BJ (cell line): ENCODE measurements at places on chromosomes 1 and 21.

- DNase-seq: no peak
Observed at GRCh38 chr1:243693800-243694199, 156.2 kb downstream of the AKT3 start.

- no peak for DNase-seq
Observed at GRCh38 chr1:23019863-23020625, 776 bp downstream of the KDM1A start.

DNA sequence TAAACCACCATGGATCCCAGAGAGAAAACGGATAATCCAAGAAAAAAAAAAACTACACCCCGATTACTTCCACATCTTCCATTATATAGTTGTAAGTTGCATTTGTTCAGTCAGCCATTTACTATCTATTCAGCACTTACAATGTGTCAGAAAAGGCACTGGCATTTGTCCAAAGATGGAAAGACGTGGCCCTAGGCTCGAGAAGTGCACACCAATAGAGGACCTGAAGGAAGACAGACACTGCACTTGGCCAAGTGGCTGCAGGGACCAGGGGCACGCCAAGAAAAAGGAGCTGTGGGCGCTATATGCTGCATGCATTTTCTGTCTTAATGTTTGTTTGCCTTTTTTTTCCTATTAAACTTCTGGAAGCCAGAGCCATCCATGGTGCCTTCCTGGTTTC is 45.2 kb upstream of the LYST start:
- DNase-seq: no peak

- DNase-seq: no peak
Observed at GRCh38 chr1:63698001-63698838, 75.6 kb upstream of the ROR1 start.

DNA sequence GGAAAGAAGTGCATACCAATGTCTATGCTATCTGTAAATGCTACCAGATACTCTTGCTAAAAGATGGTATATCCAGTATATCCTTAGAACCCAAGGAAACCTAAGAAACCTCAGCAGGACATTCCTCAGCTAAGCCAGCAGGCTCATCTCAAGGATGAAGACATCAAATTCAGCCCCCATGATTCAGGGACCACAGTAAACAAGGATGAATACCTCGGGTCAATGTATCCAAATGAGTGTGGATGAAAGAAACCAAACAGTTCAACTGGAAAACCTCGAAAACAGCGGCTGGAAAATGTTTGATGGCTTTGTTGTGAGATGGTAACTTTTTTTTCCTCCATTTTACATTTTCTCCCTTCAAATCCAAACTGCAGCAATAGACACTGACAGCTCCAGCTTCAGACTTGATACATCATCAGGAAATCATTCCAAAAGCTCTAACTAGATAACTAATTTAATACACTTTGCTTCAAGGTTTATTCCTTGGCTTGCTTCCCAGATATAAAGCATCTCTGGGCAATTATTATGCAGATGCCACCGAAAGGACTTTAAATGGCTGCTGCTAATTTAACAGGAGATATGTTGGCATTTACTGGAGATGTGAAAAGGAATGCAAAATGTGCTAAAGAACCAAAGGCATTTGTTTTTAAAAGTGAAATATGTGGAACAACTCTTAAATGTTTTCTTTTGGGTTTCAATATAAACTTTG is 73.6 kb downstream of the SMYD2 start:
- no peak for DNase-seq

- DNase-seq: no peak
Observed at GRCh38 chr1:186220911-186221310, 154.1 kb downstream of the TPR start.

- DNase-seq: no peak
Observed at GRCh38 chr1:229848752-229849677, 218.0 kb upstream of the GALNT2 start.

DNA sequence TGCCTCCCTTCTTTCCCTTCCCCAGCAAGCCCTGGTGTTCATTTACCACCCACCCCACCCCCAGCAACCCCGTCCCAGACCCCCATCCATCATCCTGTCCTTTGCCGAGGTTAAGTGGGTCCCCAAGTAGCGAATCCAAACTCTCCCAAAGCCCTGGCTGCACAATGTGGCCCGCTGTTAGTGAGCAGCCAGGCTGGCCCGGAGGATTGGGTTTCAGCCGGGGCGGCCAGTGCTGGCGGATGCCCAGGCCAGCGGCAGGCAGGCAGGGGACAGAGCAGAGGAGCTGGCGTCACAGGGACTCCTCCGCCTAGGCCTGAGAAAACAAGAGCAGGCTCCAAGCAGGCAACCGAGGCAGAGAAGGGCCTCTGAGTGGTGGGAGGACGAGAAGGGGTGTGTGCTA is 61.4 kb downstream of the EPHB2 start:
- DNase-seq: no peak

DNA sequence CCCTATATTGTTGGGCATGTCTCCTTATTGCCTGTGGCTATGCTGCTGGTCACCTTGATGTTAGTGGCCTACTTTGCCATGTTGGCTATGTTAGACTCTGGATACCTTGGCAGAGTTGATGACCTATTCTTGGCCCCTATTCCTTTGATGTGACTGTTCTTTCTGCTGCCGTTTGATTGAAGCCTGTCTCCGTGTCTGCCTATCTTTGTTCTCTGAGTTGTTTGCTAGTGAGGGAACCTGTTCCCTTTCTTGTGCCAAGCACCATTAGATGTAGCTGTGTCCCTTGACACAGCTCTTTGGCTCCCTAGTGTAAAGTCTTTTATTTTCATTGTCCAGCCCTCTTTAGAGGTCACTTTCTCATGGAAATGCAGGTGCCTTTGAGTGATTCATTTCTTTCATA is 28.7 kb upstream of the PAPPA2 start:
- no peak for DNase-seq

- no peak for DNase-seq
Observed at GRCh38 chr21:34815831-34816705, 147.3 kb downstream of the CLIC6 start.

GRCh38 chr1:9867408-9868243 is 42.4 kb downstream of the CTNNBIP1 start:
- DNase-seq: no peak

DNA sequence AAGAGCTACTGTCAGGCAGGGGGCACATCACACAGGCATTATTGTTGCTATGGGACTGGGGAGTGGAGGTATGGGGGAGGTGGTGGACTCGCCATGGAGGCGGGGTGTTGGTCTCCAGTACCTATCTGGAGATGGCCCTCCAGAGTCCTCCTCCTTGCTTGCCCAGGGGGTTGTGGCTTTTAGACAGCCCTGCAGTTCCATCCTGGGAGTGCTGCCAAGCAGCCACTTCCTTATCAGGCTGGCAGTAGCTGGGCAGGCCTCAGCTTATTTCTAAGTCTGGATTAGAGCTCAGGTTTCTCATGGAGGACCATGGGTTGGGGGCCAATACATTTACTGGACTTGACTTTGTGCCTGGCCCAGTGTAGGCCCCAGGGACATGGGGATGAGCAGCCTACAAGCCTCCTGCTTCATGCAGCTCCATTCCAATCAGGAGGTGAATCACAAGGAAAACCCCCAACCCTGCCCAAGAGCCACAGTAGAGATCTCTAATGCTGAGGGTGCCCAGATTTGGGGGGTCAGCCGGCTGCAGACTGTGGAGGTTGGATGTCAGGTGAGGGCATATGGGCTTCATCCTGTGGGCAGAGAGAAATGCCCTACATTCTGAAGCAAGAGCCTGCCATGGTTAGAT is 210.7 kb upstream of the EDN2 start:
- no peak for DNase-seq

DNA sequence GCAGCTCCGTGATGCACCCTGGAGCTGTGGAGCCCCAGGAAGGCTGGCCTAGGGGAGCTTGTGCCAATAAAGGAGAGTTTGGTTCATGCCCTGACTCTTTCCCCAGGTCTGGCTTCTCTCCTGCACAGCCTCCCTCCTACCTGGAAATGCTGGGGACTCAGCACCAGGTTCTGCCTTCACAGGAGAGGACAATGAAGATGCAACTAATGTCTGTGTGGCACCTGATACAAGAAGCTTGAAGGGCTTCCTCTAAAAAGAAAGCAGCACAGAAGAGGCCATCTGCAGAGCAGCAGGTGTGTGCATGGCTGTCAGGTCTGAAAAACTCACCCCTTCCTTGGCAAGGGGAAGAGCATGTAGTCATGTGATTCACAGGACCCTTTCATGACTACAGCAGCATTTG is 43.7 kb upstream of the SLC44A3 start:
- DNase-seq: no peak

DNA sequence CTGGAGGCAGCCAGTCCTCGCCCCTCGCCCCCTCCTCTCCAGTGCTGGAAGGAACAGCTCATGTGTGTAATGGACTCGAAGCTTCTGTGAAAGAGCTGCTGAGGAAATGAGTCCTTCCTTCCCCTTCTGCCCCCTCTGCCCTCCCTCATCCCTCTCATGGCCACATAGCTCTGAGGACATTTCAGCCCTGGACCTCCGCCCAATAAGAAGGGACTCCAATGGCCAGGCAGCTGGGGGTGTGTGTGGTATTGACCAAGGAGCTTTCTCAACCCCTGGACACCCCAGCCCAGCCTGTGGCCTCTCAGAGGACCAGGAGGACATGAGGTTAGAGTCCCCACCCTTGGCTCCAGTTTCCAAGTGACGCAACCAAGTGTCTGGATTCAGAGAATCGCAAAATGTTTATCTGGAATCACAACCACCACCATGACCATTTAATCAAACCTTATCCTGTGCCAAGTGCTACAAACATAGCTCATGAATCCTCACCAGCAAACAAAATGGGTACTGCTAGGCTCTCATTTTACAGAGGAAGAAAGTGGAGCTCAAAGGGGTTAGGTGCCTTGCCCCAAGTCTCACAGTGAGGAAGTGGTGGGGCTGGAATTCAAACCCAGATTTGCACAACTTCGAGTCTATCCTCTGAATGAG is 47.8 kb upstream of the ECE1 start:
- peak; percentile 78 for DNase-seq

GRCh38 chr1:154237435-154237834 is 16.7 kb downstream of the UBAP2L start:
- DNase-seq: no peak

DNA sequence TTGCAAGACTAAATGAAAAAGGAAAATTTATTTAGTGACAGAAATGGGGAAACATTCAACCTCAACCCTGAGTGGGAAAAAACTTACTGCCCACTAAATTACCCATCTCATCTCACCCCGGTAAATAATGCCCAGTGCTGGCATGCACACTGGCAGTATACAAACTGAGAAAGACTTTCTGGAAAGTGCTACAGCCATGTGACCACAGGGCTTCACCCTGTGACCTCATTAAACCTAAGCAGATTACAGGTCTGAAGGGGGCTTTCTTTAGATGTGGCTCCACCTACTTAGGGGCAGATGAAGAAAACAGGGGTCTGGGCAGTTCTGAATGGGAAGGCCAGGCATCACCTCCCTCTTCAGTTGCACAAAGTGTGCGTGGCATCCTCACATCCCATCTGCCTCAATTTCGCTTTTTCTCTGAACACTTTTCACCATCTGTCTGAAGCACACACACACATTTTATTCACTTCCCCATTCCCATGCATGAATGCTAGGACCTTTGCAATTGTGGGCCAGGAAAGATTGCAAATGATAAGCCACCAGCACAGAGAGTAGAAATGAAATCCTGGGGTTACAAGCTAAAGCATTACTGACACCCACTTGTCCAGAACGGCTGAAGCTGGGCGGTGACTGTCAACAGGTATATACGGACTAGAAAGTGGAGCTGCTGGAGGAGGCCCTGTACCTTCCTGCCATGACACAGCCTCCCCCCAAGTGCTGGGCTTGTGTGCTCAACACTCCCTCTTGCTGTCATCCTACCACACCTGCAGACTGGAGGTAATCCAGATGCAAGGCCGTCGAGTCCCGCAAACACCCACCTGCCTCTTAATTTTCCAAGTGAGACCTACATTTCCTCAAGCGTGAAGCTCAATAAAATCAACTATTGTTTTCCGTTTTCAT is 2.7 kb downstream of the NADK start:
- DNase-seq: no peak

- no peak for DNase-seq
Observed at GRCh38 chr1:43521078-43521477, 9.6 kb upstream of the PTPRF start.

DNA sequence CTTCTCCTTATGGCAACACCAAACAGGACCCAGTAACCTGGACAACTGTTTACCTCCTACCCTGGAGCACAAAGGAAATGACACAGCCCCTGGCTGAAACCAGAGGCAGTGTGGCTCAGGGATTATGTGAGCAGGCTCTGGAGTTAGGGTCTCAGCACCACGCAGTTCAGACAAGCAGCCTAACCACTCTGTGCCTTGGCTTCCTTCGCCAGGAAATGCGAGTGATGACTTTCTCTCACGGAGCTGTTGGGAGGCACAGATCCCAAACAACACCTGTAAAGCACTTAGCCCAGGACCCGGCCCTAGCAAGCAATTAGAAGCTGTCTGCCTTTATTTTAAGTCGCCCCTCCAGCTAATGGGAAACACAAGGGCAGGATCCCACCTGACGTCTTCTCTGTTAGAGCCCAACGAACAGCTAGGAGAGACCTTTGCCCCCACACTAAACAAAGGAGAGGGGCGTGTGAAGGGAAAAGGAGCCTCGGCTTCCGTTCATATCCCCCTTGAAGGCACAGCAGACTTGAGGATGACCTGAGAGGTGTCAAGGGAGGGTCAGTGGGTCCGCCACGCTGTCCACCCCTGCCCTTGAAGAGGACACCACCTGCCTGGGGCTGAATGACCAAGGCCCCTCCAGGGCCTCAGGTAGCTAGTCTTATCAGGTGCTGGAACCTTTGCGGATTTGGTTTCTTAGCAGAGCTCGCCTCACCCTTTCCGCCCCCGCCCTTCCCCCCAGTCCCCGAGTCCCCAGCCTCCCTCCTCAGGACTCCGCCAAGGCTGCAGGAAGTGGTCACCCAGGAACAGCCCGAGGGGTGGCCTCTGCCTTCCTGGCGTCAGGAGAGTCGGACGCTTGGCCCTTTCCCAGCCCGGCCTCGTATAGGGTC is 860 bp downstream of the TMEM63A start:
- DNase-seq: no peak

GRCh38 chr1:156346636-156347035 is 8.3 kb downstream of the TSACC start:
- DNase-seq: peak; percentile 53

DNA sequence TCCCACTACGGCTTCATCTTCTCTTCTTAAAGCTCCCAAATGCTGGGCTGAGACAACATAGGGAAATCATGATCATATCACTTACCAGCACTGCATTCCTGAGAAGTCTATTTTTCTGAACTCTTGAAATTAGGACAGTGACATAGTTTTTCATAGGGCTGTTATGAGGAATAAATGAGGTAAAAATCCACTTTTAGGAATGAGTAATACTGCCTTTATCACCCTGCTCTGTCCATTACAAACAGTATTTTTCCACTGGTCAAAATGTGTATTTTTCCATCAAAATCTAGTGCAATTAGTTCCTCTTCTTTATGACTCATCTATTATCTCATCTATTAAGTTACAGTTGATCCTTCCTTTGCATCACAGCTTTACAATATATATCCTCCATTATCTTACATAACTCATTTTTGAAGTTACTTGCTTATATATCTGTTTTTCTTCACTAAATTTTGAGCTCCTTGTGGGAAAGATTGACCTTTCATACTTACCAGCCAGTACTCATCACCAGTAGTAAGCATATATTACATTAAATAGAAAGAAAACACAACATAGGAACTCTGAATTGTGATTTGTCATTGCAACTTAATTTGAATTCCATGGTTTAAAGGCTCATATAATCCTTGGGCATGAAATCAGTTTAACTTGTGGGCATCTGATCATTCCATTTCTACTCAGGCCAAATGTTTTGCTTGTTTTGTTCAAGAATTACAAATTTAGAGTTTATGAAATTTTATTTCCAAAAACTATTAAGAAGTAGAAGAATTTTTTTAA is 37.1 kb downstream of the PRRX1 start:
- no peak for DNase-seq
